ENCODE measurements at places on chromosomes 7 and 10. TPM values are rescaled to one million over a fixed set of nuclear protein-coding genes. Genes with fewer than 3 reads are reported as not detected.

DNA sequence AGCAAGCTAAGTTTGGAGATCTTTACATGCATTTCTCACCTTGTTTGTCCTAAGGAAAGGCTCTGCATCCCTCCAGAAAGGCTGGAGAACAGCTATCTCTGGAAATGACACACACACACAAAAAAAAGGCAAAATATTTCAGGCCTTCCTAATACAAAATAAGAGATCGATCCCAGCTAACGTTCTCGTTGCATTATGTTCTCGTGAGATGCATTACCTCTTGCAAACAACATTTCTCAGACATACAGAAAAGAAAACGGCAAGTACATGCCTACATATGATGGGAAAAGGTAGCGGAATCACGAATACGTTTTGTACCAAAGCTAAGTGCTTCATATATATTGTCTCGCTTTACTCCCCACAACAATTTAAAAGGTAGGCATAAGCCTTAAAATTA, 488 bp downstream of the MTERF1 start:
- DNase-seq, result no peak

GRCh38 chr7:26151096-26151495, 902 bp upstream of the NFE2L3 start:
- DNase-seq, result no peak

DNA sequence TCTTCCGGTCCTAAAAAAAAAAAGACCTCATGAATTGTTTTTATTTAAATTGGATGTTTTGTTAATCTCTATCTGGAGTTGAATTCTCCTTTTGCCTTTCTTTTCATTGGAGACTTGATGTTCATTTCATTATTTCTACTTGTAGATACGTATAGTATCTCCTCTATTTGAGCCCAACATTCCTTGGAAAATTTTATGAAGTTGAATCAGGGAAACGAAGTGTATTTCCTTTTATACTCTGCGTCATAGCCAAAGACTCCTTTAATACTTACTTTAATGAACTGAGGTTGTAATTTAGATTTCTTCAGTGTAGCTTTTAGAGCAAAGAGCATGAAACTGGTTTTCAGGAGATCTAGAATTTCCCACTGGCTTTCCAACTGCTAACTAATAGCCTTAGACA, 132.4 kb downstream of the KIAA1217 start:
- DNase-seq, result no peak

GRCh38 chr7:15703732-15704131, 17.2 kb upstream of the MEOX2 start:
- no peak for DNase-seq

- no peak for DNase-seq
Measured at GRCh38 chr7:49596701-49597491, 176.5 kb upstream of the VWC2 start.

GRCh38 chr7:150372271-150373048, 3.8 kb downstream of the REPIN1 start:
- no peak for DNase-seq

DNA sequence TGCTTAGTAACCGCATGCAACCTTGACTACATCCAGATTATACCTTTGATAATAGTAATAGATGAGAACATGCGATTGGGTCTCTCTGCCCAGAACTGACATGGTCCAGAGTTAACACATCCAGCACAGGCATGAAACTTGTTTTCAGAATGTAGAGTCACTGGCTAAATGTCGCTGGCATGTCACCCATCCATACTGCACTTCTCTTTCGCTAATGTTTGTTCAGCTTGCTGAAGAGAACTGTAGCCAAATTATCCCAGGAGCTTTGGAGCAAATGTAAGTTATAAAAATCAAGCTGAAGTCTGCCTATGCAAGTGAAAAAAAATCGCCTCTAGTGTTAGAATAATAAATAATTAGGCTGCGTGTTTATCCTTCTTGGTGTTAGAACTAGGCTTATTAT, 98.2 kb downstream of the PRTFDC1 start:
- no peak for DNase-seq

GRCh38 chr7:48058990-48059389, 23.6 kb downstream of the C7orf57 start:
- DNase-seq, result no peak

- DNase-seq, result no peak
Measured at GRCh38 chr7:95180-95862, 97.0 kb upstream of the FAM20C start.

- DNase-seq, result no peak
Measured at GRCh38 chr7:77185866-77186265, 13.8 kb downstream of the FGL2 start.

GRCh38 chr10:17891435-17891834, 60.3 kb upstream of the SLC39A12 start:
- no peak for DNase-seq

DNA sequence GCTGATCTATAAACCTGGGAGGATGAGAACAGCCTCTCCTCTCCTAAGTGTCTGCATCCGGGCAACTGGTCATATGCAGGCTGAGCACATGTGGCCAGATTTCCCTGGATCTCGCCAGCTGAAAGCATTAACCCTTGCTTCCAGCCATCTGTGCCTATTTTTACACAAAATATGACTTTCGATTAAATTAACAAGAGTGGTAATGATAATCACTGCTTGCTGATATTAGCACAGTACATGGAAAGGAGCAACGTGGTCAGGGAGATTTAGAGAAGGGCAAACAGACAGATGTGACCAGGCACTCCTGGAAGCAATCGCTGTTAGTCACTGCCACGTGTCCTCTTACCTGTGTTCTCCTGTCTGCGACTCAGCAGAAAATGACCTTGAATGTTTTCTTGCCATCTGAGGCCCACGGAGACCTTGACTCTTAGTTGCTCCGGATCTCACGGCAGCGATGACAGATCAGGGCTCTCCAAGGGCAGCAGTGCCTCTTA, 59.5 kb upstream of the NPTX2 start:
- no peak for DNase-seq

- peak; percentile 20 for DNase-seq
Measured at GRCh38 chr10:78330884-78331283, 297.2 kb downstream of the RPS24 start.

GRCh38 chr7:127226685-127227374, 25.9 kb downstream of the GRM8 start:
- no peak for DNase-seq

GRCh38 chr7:156017916-156018700, 205.8 kb upstream of the SHH start:
- no peak for DNase-seq

DNA sequence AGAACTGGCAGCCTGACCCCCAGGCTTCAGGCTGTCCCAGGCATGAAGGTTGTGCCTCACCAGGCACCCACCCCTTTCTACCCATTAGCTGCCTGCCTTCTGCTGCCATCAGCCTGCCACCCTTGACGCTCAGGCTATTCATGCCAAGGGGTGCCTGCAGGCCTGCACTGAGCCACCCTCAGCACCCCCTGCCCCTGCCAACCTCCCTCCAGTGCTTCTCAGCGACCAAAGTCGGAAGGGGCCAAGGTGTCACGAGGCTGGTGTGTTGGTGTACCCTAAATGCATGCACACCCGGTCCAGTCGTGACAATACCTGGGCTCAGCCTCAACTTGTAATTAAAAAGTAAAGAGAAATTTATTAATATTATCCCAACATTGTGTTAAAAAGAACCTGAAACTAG, 422.7 kb downstream of the ARL4A start:
- DNase-seq, result no peak

DNA sequence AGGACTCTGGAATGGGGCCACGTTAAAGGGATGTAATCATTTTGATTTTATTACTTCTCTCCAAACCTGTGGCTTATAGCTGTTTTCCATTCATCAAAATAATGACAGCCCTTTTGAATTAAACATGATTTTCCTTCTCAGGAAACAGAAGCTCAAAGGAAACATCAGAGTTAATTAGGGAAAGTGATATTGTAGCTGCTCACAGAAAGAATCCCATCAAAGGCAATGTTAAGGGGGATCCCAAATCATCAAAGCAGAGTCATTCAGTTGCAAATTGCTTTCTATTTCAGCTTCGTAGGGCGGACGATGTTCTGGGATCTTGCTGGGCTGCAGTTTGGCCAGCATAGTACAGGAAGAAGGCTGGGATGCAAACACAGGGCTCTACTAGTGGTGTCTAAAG, 563.2 kb downstream of the CCSER2 start:
- no peak for DNase-seq

GRCh38 chr10:92505044-92505443, 68.8 kb downstream of the IDE start:
- no peak for DNase-seq

DNA sequence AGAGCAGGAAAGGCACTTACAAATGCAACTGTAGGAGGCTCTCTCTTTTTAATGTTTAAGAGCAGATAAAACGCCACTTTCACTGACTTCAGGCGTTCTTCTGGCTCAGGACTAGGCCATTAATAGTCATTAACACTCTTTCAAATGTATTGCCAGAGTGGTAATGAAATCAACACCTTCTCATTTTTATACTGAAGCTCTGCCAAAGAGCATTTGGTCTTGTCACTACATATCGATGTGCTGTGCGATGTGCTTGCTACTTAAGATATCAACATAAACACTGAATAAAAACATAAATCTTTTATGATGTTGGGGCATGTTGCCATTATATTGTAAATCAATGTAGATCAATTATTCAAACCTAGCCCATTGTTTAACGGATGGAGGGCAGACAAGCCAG, 634.7 kb downstream of the ARL4A start:
- DNase-seq, result no peak

GRCh38 chr10:47054974-47055373, 143.7 kb downstream of the PTPN20 start:
- peak; percentile 26 for DNase-seq

GRCh38 chr10:10845185-10845584, 172.5 kb upstream of the CELF2 start:
- DNase-seq, result no peak

DNA sequence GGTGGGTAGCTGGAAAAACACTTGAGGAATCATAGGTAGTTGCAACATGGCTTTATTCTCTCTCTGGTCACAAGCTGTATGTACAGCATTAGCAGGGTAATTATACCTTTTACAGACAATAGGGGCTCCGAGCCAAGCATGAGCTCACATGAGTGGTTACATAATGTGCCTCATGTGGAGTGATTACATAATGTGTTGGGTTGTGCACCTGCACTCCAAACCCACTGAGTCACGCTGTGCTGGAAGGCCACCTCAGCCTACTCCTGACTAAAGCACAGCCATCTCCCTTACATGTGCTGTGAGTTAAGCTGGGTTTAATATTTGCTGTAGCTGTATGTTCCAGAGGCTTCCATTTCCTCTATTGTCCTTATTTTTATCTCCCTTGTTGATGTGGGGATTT, 348.7 kb upstream of the SEMA3C start:
- no peak for DNase-seq

DNA sequence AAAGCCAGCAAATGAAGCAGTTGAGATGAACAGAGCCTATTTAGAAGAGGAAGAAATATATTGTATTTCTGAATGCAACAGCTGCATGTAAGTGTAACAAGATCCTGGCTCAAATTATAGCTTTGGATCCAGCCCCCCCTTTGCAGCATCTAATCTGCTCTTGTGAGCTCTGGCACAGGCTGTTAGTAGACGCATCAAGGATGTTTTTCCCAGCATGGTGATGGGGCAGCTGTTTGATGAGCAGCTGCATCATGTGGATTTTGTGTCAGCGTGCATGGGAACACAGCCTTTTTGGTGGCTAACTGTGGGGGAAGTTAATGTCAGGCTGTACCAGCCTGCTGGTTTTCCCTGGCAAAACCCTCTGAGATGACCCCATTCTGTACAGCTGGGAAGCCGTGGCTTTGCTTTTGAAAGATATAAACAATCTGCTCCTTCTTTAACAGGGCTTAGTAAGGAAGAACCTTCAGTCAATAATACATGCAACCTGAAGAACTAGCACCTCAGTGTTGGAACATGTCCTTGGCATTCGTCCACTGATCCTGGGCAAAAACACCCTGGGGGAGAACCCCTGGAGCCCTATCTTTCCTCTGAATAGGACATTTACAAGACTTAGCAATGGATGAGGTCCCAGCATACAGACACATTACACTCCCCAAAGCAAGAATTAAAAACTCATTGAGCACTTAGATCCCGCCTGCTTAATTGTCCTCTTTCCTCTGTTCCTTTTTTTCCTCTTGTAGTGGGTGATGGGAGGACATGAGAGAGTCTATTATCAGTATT, 70.6 kb downstream of the NPS start:
- no peak for DNase-seq

- no peak for DNase-seq
Measured at GRCh38 chr10:29576681-29577080, 58.1 kb downstream of the SVIL start.

GRCh38 chr10:72654720-72655119, 28.8 kb upstream of the MICU1 start:
- DNase-seq, result no peak

DNA sequence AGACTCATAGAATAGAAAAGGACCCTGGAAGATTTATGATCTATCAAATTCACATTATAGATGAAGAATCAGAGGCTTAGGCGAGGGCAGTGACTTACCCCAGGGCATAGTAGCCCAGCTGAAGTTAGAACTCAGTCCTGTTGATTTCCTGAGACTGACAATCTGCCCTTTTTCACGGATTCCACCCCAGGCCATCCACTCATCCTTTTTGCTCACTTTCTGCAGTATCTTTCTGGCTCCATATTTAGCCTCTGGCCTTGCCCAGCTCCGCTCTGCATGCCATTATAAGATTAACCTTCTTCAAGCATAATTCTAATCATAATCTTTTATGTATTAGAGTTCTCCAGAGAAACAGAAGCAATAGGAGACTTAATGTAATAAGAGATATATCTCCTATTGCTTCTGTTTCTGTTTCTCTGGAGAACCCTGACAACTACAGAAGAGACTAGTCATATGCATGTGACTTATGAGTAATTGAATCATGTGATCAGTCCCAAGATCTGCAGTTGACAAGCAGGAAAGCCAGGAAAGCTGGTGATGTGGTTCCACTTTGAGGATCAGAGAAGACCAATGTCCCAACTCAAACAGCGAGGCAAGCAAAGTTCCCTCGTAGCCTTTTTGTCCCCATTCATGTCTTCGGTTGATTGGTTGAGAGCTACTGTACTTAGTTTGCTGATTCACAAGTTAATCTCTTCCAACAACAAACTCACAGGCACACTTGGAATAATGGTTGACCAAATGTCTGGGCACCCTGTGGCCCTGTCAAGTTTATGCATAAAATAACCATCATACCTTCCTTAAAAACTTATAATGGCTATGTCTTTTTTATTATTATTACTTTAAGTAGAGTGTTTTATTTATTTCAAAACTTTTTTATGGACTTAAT, 412.1 kb downstream of the SUGCT start:
- DNase-seq, result no peak

DNA sequence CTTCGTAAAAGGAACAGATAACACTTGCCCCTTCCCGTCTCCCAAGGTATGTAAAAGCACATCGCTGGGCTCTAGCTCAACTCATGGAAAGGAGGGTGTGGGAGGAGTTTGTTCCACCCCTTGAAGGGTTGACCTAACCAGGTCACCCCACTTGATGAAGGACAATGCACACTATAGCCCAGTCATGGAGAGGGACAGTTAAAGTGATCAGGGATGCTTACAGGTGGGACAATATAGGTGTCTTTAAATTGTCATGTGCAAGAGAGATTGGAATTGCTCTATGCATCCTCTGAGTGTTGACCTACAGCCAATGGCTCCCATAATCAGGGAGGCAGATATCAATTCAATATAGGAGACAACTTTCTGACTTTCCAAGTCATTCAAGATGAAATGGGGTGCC, 448.2 kb downstream of the GRID1 start:
- no peak for DNase-seq

Gene OPALIN
- total RNA-seq, result not detected

Gene LMTK2
- 34.1 TPM for total RNA-seq

Gene AEBP1
- total RNA-seq, result 131 TPM

Gene PHKG1
- 3.1 TPM for total RNA-seq

Gene GIMAP7
- 24.5 TPM for total RNA-seq

Gene MUC12
- 2.1 TPM for total RNA-seq

Gene SKIDA1
- 3.6 TPM for total RNA-seq

Gene RBM20
- 0.68 TPM for total RNA-seq

Gene EPO
- 0.68 TPM for total RNA-seq

Gene COPS6
- total RNA-seq, result 121 TPM

Gene IFIT5
- total RNA-seq, result 17.4 TPM

Gene MAP3K8
- 42.8 TPM for total RNA-seq

All from ureter (tissue), 1 donor.